A673 (cell line): ENCODE measurements at places on chromosomes 6 and 20. TPM values are rescaled to one million over a fixed set of nuclear protein-coding genes. Genes with fewer than 3 reads are reported as not detected.

UNC5CL gene
- 0.41 and 1.2 TPM in 2 replicates for total RNA-seq

- DNase-seq, result no peak
Observed at GRCh38 chr20:438571-439469, 23.5 kb downstream of the TBC1D20 start.

DNA sequence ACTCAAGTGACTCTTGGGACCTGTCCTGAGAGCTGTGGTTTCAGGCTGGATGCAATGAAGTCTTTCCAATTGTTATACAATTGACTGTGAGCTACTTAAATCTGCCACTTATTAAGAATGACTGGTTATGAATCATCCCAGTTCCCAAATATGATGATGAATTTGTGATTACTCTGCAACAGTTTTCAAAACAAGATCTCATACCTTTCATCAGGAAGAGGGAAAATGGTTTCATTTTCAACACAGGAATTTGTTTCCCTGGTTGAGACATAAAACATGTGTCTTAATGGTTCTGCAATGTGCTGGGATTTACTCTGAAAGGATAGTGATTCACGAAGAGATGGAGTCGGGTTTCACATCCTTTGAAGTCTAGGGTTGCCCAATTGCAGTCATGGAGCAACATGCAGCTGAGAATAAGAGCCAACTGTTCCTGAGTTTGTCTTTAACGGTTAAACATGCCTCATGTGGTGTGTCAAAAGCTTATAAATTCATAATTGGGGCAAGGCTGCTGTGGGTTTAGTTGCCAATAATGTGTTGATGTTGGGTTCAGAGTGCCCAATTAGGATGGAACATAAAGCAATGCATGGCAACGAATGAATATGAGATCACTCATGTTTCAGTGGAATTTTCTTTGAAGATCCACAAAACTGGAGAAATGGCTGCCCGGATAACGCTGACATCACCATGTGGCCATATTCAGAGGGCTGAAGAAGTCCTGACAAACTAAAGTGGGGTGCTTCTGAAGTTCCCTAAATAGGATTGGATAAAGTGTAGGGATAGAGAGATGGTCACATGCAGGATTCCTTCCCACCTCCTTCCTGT lies 41.0 kb downstream of the CYP24A1 start:
- DNase-seq, result peak; percentile 78

DNA sequence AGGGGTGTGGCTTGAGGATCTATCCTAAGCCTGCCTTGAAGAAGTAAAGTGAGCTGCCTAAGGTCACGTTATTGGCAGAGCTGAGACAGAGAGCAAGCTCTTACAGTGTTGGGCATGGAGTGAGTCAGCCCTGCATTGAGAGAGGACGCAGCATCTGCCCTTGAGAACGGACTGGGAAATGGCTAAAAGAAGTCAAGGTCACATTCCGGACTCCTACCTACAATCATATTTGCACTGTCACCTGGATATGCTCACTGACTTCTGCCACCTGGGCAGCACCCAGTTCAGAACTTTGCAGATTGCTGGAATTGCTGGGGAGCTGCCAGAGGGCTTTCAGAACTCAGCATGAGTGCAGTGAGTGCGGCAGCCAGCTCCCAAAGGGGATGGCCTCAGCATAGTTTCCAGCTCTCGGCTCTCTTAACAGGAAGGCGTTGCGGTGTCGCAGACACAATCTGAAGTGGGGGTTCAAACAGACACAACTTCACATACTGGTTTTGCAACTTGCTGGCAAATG lies 199.3 kb upstream of the SGK1 start:
- DNase-seq, result peak; percentile 91

FUT9 gene
- 4.3 and 5.1 TPM in 2 replicates for total RNA-seq

- peak; percentile 50 for DNase-seq
Observed at GRCh38 chr6:131948692-131949619, 2.2 kb downstream of the CCN2 start.

- DNase-seq, result peak; percentile 95
Observed at GRCh38 chr6:36442671-36443470, at the start of the genes KCTD20 and PXT1. Gene KCTD20, plus strand, starts transcription at chr6:36443000. Its CDS starts 27,098 bp downstream, at chr6:36470098. Gene PXT1, minus strand, starts transcription at chr6:36442854. Its CDS starts 16,772 bp downstream, at chr6:36426082.

DNA sequence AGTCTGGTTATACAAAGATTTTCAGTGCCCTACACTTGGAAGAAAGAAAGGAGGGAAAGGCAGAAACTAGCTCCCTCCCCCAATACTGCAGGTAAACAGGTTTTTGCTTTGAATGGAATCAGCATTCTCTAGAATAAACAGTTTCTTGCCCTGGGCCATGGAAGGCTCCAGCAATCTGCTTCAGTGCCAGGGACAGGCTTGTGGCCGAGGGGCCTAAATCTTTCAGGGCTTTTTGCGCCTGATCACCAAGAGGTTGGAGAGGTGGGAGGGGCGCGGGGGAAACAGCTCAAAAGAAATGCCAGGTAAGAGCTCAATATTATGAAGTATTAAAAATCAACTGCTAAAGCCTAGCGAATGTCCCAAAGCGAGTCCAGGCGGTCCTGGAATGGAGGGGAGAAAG lies 23.8 kb downstream of the TFAP2B start:
- DNase-seq, result no peak

- no peak for DNase-seq
Observed at GRCh38 chr6:15530411-15530810, 132.4 kb downstream of the DTNBP1 start.

DNA sequence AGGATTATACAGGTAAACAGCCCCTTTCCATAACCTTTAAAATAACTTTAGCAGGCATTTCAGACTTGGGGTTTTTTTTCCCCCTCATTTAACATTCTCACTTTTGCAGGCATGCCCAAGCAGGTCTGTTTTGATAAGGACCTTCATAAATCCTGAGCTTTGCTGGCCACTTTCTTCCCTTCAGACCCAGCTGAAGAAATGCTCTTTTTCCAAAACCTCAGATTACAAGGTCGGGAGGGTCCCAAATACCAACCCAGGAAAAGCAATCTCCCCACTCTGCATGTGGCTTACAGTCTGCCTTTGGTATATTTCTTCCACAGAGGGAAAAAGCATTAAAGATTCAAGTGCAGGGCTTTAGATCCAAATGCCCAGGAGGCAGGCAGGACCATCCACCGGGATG lies 6.8 kb downstream of the NFATC2 start:
- DNase-seq, result no peak

ATP6V1G2 gene
- 2.5 and 3.1 TPM in 2 replicates for total RNA-seq

TRAPPC3L gene
- not detected in 2 replicates for total RNA-seq

- no peak for DNase-seq
Observed at GRCh38 chr20:44501448-44501847, 20.4 kb downstream of the SERINC3 start.

DNA sequence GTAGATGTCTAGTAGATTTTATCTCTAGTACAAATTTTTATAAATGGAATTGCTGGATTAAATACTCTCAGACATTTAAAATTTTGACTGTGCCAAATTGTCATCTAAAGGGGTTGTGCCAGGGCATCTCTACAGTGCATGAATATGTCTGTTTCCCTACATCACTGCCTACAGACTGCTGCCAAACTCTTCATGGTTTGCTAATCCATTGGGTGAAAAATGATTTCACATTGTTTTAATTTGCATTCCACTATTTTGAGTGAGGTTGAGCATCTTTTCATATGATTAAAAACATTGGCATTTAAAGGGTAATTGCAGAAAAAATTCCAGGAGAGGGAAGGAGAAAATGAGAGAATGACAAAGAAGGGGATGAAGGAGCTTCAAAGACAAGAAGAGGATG lies 267.7 kb upstream of the RNF24 start:
- no peak for DNase-seq

DNA sequence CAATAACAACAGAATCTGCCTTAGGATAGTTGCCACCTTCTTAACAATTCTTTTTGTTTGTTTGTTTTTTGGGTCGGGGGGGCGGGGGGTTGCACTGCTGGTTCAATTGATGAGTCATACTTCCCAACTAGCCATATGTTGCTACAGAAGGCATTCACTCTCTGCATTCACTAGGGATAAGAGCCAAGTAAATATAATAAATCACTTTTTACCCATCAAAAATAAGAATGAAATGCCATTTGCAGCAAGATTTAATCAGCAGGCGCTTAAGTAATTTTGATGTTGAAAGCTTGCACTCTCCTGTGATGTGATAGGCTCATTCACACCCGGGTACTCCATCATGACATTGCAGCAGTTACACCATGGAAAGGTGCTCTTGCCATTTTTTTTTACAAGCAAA lies 209.8 kb downstream of the HIVEP2 start:
- peak; percentile 28 for DNase-seq

- no peak for DNase-seq
Observed at GRCh38 chr20:58658760-58659159, 7.7 kb downstream of the STX16 start.

MLN gene
- not detected in 2 replicates for total RNA-seq

TSHZ2 gene
- total RNA-seq, result 4.1 and 7.3 TPM in 2 replicates

DNA sequence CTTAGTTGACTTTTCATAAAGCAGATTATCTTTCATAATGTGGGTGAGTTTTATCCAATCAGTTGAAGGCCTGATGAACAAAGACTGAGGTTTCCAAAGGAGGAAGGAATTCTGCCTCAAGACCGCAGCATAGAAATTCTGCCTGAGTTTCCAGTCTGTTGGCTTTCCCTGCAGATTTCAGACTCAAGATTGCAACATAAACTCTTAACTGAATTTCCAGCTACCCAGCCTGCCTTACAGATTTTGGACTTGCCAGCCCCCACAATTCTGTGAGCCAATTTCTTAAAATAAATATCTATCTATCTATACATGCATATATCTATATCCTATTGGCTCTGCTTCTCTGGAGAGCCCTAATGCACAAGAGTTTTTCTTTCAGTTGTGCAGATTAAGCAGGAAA lies 57.3 kb upstream of the SMLR1 start:
- DNase-seq, result no peak

- no peak for DNase-seq
Observed at GRCh38 chr6:169986848-169987498, 235.6 kb downstream of the ERMARD start.

- DNase-seq, result no peak
Observed at GRCh38 chr6:52582446-52582845, 5.6 kb upstream of the TRAM2 start.
